ENCODE measurements at places on chromosomes 5 and 9. TPM values are rescaled to one million over a fixed set of nuclear protein-coding genes. Genes with fewer than 3 reads are reported as not detected.

DNA sequence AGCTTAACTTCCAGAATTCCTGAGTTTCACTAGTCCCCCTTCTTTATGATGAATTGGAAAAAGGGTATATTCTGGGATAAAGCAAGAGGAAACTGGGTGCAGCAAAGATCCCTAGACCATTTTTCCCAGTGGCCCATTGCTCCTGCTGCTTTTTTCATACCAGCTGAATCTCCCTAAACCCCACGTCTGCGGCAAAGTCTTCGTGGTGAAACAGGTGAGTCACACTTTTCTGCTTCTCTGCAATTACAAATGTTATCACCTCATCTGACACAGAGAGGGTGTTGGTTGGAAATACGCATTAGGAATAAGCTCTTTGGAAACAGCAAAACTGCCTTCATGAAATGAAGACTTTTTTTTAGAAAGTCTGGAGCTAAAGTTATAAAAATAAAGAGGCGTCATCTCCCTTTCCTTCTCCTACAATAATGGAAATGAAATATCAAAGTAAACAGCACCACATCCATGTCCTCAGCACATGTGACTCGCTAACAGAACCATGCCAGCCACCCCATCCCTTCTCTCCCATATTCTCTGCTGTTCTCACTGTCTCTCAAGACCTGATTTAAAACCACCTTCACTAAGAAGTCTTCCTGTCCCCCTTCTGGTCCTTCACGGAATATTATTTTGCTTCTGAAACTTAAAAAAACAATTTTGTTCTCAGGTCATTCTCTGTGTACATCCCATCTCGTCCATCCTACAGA, 39.5 kb upstream of the GLRX start:
- peak; percentile 8 for DNase-seq

DNA sequence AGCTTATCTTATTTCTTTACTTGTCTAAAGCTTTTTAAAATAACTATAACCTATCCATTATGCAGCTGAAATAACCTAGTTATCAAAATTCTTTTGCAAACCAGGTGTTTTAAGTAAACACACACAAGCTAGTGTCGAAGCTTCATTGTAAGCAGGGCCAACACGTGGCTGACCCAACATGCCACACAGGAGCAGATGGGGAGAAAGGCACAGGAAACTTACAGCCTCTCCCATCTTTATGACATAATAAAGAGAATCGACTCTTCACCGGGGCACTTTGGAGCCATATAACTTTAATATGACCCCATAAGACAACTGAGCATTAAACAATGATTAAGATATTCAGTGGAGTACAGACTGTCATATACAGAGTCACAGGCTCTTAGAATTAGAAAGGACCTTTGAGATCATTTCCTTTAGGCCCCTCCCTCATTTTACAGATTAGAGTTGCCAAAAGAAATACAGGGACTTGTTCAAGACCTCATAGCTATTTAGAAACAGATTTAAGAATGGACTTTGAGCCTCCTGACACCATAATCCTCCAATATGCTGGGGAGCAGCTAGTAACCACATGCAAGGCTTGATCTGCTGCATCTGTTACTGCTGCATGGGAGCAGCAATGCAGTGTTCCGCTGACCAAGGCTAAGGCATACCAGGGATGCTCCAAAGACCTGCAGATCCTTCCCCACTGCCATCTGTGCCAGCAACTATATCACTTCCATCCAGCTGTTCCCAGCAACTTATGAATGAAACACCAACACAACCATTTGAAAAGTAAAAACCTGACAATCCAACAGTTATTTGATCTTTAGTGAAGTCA, 75.4 kb downstream of the RASEF start:
- DNase-seq = no peak

- no peak for DNase-seq
These were observed 49.7 kb downstream of the NKD2 start for GRCh38 chr5:1058083-1058945.

DNA sequence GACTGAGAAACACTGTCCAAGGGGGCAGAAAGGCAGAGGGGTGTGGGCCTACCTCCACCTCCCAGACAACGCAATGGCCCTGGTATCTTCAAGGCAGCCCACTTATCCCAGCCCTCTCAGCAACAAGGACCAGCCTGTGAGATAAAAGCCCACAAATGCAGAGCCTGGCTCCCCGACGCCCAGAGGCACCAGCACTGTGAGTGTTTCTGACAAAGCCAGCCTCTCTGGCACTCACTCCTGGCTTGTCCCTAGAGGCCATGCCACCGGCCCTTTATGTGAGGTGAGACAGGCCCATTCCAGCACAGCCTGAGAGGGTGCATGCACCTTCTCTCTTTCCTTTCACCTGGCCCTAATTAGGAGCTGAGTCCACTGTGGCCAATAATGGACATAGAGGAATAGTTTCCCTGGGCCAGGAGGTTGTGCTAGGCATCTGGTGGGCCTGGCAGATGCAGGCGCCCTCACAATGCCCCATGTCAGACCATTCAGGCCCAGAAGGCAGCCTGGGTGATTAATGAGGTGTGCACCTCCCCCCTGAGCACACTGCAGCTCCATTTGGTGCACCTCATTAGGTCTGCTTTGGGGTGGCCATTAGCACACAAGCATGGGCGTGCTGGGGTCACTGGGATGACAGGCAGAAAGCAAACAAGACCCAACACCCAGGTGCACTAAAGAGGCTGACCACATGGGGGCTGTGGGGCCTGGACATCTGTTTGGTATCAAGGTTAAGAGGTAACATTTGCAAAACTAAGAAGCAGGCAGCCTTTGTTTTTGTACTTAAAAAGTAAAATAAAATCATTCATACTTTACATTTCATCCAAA, 176.0 kb downstream of the MED10 start:
- DNase-seq = no peak

- no peak for DNase-seq
These were observed 37.7 kb downstream of the IPO11 start for GRCh38 chr5:62450259-62450658.

DNA sequence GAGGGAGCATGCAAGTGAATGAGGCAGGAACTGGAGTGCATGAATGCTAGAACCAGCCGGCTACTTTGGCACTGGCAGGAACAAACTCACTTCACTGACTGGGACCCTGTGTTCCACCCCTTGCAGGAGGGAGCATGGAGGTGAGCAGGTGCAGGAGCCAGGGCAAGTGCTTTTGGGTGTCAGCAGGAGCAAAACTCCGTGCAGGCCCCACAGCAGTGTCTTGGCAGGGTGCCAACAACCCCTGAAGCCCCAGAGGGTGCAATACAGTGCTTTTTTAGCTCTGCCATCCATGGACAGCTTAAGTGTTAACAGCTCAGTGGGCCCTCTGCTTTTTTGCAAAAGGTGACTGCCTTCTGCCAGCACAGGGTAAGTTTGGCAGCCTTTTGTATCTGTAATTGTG, 245.8 kb upstream of the PCSK5 start:
- no peak for DNase-seq

GRCh38 chr9:126500600-126501382, 112.9 kb upstream of the LMX1B start:
- DNase-seq = peak; percentile 74

GRCh38 chr9:91765296-91765695, 184.7 kb downstream of the ROR2 start:
- no peak for DNase-seq

DNA sequence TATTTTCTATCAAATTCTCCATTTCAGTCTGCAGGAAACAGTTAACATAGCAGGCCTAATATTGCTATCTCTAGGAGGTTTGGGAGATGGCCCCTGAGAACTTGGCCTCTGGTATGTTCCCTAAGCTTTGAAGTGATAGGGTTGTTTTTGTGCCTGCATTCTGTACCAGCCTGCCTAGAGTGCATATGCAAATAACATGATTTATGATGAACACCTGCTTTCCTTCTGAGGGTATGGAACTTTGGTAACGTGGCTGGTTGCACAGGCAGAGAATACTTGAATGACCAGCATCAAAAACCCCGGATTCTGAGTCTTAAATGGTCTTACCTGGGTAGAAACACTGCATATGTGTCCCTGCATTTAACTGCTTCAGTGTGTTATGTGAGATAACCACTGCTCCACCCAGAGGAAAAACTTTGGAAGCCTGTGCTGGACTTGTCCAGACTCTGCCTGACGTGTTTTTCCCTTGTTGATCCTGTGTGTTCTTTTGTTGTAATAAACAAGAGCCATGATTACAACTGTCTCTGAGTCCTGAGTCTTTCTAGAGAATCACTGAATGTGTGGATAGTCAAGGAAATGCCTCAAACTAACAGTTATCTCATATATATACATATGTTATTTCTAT, 111.3 kb upstream of the ABCA1 start:
- no peak for DNase-seq

DNA sequence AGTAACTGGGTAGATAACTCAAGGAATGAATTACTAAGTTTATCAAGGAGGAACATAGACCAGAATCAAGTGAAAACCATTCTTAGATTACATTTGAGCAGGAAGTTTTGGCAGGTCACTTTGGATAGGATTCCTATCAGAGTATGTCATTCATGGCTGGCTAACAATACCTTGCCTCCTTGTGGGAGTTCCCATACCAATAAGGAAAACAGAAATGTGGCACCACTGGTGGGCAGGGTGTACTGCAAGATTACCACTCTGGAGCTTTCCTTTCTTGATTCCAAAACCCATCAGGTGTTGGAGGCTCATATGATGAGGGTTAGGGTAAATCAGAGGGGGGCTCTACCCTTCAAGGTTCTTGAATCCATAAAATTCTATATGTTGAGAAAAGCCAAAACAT, 18.6 kb upstream of the SPATA31D1 start:
- no peak for DNase-seq

DNA sequence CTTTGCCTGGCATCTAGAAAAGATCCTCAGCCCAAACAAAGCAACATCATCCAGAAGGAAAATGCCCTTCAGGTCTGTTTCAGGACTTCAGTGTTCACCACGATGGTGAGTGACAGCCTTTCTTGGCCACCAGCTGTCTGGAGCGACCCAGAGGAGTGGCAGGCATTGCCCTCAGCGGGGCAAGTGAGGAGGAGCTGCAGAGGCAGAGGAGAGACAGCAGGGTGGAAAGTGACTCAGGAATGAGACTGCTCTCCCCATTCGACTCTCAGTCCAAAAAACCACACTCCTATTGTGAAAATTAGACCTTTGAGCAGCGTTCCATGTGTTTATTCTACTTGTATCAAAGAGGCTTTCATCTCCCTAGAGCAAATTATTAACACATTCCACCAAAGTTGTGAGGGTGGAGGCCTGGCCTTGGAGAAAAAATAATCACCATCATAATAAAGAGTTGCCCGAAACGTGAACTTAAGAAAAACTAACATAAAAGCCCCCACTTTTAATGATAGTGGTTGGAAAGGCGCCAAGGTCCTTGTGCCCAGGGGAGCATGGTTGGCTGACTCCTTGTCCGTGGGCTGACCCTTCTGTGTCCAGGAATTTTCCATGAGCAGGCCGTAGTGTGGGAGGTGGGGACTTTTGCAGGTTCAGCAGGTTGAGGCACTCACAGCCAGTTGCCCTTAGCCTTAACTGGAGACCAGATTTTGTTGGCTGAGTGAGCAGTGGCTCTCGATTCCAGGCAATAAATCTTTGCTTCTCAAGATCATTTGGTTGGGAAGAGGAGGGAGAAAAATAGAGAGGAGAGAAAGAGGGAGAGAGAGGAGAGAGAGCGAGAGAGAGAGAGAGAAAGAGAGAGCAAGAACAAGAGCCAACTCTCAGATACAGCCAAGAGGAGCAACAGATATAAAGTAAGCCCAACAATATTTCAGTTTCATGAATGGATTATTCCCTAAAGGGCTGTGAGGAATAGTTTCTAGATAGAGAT, 125.9 kb upstream of the ANKRD55 start:
- no peak for DNase-seq

DNA sequence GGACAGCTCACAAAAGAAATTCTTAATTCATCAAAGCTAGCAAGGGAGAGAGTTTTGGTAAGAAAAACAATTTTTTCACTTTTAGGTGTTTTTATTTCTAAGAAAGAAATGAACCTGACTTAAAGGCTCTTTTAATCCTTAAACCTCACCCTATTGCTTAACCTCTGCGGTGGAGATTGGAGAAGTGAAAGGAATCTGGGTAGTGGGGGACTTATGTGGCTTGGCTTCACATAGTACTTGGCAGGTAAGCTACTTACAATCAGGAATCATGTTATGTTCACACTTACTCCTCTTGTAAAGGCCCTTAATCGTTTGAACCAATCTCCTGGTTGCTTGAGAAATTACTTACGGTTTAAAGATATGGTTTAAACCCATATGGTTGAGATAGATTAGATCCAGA, 104.8 kb downstream of the ISOC1 start:
- no peak for DNase-seq

DNA sequence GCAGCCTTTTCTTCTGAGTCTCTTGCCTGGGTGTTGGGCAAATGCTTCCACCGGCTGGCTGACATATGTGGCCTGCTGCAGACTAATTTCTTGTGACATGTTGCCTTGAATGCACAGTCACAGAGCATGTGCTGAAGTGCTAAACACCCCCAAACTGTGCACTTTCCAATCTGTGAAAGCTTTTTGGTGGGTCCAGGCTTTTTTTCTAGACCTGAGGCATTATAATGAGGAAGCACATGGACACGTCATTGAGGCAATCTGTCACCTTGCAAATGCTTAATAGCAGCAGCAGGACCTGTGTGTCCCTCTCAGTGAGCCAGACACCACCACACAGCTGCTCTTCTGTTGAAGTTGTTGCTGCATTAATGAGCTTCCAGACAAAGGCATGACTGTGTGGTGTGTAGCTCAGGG, 274.7 kb downstream of the ELAVL2 start:
- no peak for DNase-seq

DNA sequence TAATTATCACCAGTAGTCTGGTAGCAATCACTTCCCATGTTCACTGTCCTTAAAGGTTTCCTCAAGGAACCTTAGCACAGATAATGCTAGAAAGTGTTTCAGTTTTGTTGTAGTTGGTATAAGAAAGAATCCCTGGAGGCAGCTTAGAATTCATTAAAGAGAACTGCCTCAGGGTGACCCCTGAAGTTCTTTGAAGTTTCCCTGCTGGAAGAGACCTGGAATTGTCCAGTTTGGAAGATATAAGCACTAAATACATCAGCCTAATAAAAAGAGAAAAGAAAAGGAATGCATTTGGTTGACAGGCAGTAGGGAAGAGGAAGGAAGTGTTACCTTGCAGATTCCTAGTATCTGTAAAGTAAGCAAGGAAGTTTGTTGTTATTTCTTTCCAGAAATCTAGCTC, 999.6 kb upstream of the DMAC1 start:
- no peak for DNase-seq

- DNase-seq = no peak
These were observed 10.4 kb downstream of the NFIB start for GRCh38 chr9:14303521-14303920.

DNA sequence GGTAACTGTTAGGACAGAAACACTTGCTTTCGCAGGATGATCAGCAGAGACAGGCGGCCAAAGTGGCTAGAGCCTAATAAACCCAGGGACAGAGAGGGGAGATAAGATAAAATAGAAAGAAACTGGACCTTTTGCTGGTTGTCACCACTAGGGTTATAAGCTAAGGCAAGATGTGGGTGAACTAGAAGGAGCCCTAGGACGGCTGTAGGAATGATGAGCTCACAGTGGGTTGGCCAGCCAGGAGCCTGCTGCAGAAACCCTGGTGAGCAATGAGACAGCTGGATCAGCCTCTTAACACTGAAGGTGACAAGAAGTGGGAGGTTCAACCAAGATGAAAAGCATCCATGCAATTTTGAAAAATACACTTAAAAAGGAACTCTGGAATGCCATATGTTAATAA, 13.5 kb downstream of the CTNND2 start:
- no peak for DNase-seq

Gene ABO
- 0.08 TPM for total RNA-seq

Gene GKAP1
- 6.1 TPM for total RNA-seq

Gene ORM1
- total RNA-seq = 1,297 TPM

Gene TAS2R1
- not detected for total RNA-seq

Gene CEL
- total RNA-seq = 0.09 TPM

Gene TAF11L10
- total RNA-seq = not detected

Gene CTSV
- 0.17 TPM for total RNA-seq

Gene HRH2
- total RNA-seq = 2.1 TPM

Gene SPINK1
- 0.33 TPM for total RNA-seq

Gene ARSI
- 0.33 TPM for total RNA-seq

All from liver (tissue), 10 donors.